Activated CD4-positive, CD25-positive, alpha-beta regulatory T cell (primary cell): ENCODE measurements at places on chromosomes 1 and 21.

DNA sequence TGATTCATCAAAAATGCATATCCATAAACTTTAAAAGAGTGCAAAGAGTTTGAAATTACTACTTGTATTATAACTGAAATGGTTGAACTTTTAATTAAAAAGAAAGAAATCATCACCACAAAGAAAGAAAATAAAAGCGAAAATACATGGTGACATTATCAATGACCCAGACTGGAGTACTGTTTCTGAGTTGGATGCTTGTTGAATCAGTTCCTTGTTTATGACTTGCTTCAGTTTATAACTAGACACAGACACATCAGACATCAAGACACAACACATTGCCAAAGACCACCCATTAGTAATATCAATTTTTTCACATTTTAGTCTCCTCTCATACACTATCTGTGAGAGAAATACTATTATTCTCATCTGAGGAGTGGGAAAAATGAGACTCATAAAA, 293.0 kb downstream of the MRPL39 start:
- no peak for DNase-seq

DNA sequence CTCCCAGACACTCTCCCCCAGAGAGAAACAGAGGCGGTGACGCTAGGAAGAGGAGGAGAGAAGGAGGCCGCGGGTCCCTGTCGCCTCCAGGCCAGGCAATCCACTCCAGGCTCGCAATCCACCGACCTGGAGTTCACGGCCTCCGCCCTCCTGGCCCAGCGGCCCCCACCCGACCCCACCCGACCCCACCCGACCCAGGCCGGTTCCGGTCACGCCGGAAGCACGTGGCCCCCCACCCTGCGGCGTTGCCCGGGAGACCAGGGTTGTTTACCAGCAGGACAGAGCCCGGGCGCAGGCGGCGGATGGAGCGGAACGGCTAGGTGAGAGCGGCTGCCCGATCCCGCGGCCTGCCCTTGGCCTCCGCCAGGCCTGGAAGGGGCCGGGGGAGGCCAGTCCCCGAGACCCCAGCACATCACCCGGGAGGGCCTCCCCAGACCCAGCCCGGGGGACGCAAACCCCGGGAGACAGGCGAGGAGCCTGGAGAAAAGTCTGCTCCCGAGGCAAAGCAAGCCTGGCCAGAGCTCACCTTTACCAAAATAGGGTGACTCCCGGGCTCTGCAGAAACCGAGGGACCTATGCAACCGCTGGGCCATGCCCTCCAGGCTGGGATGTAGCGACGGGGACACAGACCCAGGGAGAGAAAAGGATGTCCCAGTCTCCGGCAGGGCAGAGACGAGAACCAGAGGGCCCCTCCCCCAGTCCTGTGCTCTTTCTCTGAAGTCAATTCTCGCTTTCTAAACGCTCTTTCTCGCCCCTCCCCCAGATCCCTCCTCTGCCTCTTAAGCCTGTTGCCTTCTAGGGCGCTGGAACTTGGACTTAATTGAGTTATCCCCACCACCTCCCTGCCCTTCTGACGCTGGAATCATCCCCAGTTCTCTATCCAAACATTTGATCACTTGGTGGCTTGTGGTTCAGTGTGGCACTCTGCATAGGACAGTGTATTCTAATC, at the start of the genes PLA2G2C and UBXN10:
PLA2G2C (minus strand) TSS at position 685 of the 949 bp plus-strand sequence. CDS start 9,155 bp downstream, outside the sequence.
UBXN10 (plus strand) TSS at position 263 of the 949 bp plus-strand sequence. CDS start 4,466 bp downstream, outside the sequence.
- peak; percentile 13 for DNase-seq

- no peak for DNase-seq
These were observed 32.2 kb upstream of the ZNF326 start for GRCh38 chr1:89962742-89963075.

DNA sequence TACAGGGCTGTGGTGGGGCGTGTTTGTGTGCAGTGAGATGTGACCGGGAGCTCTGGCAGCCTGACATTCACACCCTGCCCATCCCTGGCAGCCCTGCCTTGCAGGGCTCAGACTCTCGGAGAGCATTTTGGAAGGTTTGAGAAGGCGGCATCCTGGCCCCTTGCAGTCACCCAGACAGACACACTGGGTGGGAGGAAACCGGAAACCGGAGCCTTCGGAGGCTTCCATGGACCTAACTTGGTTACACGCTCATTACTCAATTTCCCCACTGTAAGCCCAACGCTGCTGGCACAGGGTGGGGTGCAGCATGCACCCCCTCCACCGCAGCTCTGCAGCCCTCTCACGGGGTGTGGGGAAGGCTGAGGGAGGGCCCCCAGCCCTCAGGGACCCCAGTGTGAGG, 22.2 kb upstream of the RSPO1 start:
- no peak for DNase-seq

DNA sequence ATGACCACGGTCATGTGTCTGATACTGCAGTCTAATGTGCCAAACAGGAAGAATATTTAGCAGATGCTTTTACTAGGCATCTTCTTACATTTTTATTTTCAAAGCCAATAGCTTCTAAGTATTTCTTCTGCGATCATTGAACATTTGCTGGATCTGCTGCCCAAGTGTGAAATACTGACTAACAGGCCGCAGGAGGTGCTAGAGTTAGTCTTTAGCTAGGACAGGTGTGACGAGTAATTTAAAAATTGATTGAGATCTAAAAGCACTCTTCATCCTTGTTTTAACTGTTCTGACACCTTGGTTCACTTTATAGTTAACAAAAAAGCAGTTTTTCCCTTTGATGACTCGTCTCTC, 748 bp upstream of the FAM78B start:
- DNase-seq = no peak

DNA sequence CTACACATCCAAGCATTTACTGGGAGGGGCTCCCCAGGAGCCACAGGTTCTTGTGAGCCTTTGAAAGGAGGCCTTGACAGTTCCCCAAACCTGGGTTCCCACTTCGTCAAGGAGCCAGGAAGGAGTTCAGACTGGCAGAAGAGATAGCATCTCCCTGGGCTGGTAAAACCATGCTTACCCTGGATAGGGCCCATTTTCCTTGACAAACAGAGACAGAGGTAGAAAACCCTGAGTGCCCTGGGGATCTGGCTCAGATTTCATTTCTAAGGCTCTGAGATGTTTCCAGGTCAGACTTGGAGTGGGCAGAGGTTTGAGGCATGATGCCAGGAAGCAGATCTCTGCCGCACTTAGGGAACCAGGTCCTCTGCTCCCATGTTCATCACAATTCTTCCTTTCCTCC, 2.7 kb downstream of the ETNK2 start:
- no peak for DNase-seq

DNA sequence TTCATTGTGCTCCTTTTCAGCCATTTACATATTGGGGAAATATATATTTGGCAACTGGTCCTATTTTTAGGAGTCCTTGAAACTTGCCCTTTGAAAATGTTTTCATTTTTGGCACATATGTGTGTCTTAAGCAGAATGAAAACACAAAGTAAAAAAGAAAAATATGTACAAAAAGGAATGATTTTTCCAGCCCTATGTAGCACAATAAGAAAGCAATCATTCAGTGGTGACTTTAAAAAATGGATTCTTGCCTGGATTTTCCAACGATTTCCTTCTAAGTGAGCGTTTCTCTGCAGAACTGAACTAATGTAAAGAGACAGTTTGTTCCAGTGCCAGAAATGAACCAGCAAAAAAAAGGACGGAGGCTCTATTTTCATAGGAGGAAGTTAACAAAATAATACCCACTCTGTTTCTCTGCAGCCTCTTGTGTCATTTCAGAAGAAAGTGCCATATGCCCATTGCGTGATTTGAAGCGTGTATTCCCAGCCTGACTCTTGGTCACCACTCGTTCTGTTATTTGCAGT, 340.1 kb downstream of the SETD4 start:
- DNase-seq = no peak

- no peak for DNase-seq
These were observed 44.5 kb upstream of the EDN2 start for GRCh38 chr1:41528726-41529605.

DNA sequence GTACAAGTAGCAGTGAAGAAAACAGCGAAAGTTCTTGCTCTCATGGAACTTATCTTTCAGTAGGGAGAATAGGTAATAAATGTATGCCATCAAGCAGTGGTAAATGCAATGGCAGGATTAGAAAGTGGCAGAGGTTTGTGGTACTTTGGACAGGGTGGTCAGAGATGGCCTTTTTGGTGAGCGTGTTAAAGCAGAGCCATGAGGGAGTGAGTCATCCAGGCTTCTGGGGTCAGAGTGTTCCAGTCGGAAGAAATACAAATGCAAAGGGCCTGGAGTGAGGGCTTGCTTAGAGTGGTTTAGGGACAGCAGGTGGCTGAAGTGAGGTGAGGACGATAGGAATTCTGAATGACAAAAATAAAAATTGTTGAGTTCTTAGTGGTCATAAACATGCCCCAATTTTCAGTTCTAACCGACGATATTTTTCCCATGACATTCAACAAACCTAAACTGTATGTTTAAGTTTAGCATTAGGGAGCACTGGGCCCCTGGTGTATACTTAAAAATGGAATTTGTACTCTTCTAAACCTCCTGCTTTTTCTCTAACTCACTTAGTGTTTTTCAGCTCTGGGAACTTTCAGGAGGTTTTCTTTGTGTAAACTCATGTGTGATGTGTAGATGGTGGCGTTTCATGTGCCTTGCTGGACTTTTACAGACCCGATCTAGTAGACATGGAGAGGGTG, 78.2 kb downstream of the MACF1 start:
- DNase-seq = no peak
